ENCODE measurements at places on chromosomes 4 and X.

DNA sequence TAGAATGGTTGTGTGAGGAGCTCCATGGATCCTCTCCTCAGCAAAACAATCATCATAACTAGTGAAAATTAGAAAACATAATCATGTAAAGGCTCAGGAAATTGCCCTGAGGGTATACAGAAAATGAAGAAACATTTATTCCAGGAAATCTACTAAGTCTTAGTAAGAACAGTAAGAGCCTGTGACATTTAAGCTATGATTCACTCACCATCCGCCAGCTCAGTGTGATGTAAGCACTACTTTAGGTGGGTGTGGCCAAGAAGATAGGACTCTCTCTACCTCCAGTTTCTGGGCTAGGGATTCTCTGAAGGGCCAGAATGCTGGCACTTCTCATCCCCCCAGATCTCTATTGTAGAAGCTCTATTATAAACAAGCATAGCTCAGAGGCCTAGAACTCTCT is 147.5 kb downstream of the DLG3 start:
- no peak for DNase-seq

- no peak for DNase-seq
Measured at GRCh38 chr4:35963383-35963782, 280.9 kb downstream of the ARAP2 start.

DNA sequence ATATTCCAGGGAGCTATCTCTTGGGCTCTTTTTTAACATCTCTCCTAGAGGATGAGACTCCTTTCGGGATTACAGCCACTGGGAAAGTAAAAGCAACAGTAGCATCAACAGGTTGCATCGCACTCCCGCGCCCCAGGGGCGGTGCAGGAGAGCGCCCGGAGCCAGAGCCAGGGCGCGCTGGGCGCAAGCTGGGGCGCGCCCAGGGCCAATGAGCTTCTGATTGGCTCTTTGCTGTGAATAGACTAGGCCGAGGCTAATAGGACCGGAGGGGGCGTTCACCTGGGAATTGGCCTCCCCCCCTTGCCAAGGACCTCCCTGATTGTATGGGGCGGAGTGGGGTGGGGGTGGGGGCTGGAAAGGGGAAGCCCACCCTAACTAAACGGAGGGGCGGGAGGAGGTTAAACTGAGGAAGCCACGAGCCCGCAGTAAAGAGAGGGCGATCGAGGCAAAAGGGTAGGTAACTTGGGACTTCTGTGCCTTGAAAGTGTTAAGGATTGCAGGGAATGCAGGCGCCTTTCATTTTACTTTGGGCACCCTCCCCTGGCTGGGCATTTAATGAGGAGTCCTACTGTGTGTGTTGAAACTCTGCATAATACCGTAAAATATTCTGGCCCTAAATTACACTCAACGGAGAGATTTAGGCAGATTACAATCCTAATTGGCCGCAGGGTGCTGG is 1.1 kb upstream of the ATOH1 start:
- no peak for DNase-seq

- DNase-seq, result no peak
Measured at GRCh38 chr4:132506568-132506967, 642.5 kb upstream of the PCDH10 start.

DNA sequence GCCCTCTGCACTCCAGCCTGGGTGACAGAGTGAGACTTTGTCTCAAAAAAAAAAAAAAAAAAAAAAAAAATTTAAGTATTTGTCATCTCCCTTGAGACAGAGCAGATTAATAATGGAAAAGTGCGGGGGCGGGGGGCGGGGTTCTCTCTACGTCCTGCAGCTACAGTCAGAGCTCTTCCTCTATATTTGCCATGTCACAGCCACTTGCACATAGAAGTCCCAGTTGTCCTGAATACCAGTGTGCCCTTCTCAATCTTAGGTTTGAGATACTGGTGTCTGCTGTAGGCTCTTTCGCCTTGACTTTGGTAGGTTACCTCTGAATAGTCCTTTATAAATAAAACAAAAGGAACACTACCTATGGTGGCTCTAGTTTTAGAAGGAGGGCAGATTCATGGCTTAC is 237.8 kb upstream of the PGRMC2 start:
- no peak for DNase-seq

GRCh38 chr4:168383510-168383909 is 65.0 kb upstream of the DDX60 start:
- no peak for DNase-seq

- DNase-seq, result no peak
Measured at GRCh38 chrX:52277666-52278065, 91.2 kb upstream of the XAGE2 start.

- DNase-seq, result no peak
Measured at GRCh38 chrX:102651242-102652011, at the start of gene GPRASP1. Gene GPRASP1 (plus strand): TSS chrX:102651483. CDS start chrX:102653914, 2,431 bp downstream.
